ENCODE measurements at places on chromosomes 5 and 9.

- no peak for DNase-seq
Observed at GRCh38 chr5:144085381-144085780, 85.1 kb downstream of the YIPF5 start.

- no peak for DNase-seq
Observed at GRCh38 chr9:70441622-70442021, 27.2 kb upstream of the KLF9 start.

DNA sequence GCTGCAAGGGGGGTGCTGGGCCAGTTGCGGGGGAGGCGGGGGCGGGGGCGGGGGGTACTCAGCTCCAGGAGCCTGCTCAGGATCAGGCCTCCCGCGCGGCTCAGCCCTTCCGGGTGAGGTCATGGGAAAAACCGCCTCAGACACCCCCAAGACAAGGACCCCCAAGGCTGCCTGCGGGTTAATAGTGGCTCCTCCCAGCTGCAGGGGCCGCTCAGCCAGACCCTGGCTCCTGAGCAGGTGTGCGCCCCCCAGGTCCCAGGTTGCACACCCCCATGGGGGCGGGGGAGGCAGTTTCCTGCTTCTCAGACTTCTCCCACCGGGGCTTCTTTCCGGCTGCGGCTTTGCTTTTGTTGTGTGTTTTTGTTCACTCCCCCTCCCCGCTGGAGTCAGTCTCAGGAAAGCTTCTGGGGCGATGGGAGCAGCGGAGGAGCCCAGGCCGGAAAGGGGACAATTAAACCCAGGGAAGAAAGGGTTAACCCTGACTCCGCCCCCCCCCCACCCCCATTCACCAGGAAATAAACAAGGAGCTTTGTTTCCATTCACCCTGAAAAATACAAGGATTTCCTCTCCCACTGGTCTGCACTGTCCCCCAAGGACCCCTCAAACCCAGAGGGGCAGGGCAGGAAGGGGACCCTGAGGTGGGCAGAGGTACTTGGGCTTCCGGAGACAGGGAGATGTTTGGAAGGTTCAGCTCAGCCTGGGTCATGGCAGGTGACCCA lies 42.3 kb upstream of the NOTCH1 start:
- peak; percentile 56 for DNase-seq

DNA sequence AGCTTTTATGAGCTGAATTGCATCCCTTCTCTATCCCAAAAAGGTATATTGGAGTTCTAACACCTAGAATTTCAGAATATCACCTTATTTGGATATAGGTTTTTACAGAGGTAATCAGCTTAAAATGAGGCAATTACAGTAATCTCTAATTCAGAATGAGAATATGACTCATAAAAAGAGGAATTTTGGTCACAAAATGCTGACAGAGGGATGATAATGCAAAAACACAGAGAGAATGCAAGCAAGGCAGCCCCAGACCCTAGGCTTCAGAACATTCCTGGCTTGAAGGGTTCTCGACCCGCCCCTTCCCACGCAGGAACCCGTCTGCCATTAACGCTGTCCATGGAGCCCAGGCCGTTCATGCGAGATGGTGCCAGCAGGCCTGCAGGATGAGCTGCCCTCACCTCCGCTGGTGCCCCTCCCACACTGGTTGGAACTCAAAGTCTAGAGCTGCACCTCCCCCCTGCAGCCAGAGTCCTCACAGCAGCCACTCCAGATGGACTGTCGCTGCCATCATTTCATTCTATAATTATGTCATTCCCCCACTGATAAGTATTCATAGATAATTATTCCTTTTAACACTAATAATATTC lies 1173.4 kb upstream of the ACO1 start:
- DNase-seq, result no peak

DNA sequence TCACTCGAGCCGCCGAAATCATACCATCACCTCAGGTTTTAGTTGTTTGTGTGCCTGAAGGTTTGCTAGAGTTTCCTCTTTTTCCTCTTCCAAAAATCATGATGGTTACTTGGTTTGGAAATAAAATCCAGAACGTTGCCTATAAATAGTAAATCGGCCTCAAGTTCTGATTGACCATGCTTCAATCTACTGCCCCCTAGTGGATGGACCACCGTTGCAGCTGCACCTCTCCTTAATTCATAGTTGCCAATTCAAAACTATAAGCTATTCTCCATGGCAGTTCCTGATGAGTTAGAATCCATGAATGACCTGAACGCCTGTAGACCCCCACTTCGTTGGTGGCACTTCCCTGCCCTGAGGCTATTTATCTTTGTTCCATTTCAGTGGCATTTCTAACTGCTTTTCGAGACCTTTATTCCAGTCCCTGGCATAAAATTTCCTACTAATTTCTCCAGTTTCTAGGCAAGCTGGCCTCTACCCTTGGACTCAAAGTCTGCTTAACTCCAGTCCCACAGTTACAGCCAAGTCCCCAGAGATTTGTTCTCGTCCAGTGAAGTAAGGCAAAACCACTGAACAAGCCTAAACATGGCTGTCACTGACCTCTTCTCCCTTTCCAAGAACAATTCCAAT lies 422.6 kb downstream of the EFNA5 start:
- DNase-seq, result no peak

- no peak for DNase-seq
Observed at GRCh38 chr5:92552206-92553160, 1028.5 kb downstream of the NR2F1-AS1 start.

DNA sequence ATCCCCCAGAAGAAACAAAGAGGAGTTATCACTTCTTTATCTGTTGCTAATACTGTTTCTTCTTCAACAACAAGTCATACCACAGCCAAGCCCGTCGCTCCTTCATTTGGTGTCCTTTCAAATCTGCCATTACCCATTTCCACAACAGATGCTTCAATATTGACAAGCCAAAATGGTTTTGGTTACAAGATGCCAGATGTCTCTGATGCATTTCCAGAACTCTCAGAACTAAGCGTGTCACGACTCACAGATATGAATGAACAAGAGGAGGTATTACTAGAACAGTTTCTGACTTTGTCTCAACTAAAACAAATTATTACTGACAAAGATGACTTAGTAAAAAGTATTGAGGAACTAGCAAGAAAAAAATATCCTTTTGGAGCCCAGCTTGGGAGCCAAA lies 16.0 kb upstream of the HAND1 start:
- DNase-seq, result no peak

DNA sequence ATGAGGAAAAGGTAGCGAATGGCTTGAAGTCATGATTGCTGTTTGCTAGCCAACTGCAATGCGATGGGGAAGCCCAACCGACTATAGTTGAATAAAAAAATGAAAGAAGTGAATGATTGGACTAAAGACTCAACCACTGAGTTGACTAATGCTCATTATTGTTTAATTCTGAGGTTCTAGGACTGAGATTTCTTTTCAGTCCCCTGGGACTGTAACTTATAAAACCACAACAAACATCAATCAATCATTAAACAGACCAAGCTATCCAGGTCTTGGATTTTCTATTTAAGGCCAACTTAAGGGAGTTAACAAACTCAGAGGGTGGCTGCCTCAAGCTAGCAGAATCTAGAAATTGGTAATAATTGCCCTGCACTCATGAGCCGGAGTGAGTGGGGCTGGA lies 154.2 kb downstream of the DOCK2 start:
- no peak for DNase-seq

DNA sequence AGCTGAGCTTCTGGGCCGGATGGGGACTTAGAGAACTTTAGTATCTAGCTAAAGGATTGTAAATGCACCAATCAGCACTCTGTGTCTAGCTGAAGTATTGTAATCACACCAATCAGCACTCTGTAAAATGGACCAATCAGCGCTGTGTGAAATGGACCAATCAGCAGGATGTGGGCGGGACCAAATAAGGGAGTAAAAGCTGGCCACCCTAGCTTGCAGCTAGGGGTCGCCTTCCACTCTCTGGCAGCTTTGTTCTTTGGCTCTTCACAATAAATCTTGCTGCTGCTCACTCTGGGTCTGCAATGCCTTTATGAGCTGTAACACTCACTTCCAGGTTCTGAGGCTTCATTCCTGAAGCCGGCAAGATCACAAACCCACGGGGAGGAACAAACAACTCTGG lies 354.0 kb downstream of the PRR16 start:
- DNase-seq, result no peak

GRCh38 chr9:27487128-27487640 lies 36.9 kb upstream of the IFNK start:
- DNase-seq, result no peak

- peak; percentile 55 for DNase-seq
Observed at GRCh38 chr5:60649288-60649917, 50.6 kb downstream of the DEPDC1B start.

GRCh38 chr5:158942217-158942616 lies 157.5 kb downstream of the EBF1 start:
- DNase-seq, result no peak

- no peak for DNase-seq
Observed at GRCh38 chr9:92001244-92001643, 51.2 kb upstream of the ROR2 start.

- DNase-seq, result no peak
Observed at GRCh38 chr5:15691521-15691920, 191.5 kb downstream of the FBXL7 start.

DNA sequence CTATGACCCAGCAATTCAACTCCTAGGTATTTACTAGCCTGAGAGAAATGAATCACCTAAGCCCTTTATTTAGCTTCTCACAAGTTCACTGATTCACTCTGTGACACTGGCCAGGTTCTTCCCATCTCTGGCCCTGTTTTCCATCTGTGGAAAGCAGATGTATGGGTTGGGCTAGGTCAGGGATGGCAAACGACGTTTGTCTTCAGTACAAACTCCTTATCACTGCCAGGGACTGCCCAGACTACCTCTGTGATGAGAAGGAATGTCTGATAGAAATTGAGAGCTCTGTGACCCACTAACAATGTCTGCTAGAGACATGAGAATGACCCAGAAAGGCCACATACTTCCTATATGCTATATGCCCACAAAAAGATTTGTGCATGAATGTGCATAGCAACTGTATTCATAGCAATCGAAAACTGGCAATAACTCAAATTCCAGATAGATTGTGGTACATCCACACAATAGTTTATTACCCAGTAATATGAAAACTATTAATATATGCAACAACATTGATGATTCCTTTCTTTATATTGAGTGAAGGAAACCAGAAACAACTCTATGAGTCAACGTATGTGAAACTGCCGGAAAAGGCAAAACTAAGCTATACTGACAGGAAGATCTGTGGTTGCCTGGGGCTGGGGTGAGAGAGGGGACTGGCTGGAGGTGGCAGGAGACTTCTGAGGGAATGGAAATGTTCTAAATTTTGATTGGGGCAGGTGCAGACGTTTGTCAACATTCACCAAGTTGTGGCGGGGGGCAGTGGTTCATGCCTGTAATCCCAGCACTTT lies 32.0 kb upstream of the ADAM19 start:
- DNase-seq, result no peak

GRCh38 chr5:31638345-31638744 lies 586 bp upstream of the PDZD2 start:
- no peak for DNase-seq

DNA sequence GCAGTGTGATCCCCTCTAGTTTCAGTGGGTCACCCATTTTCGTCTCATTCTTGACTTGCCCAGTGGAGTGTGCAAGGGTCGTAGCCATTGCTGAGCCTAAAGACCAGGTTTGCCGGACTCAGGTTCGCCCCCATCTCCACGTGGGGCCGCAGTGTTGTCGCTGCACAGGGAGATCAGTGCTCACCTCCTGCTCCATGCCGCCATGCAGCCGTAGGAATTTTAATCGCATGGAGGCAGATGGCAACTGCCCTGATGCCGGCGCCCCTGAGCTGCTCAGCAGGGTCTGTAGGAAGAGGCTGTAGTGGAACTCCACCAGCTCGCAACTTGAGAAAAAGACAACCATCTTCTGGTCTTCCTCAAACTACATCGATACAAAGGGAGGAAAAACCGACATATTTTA lies 24.1 kb downstream of the DDX31 start:
- DNase-seq, result no peak

- no peak for DNase-seq
Observed at GRCh38 chr5:126477294-126478117, 54.3 kb downstream of the GRAMD2B start.

GRCh38 chr9:122126331-122127261 lies 33.0 kb downstream of the NDUFA8 start:
- no peak for DNase-seq

DNA sequence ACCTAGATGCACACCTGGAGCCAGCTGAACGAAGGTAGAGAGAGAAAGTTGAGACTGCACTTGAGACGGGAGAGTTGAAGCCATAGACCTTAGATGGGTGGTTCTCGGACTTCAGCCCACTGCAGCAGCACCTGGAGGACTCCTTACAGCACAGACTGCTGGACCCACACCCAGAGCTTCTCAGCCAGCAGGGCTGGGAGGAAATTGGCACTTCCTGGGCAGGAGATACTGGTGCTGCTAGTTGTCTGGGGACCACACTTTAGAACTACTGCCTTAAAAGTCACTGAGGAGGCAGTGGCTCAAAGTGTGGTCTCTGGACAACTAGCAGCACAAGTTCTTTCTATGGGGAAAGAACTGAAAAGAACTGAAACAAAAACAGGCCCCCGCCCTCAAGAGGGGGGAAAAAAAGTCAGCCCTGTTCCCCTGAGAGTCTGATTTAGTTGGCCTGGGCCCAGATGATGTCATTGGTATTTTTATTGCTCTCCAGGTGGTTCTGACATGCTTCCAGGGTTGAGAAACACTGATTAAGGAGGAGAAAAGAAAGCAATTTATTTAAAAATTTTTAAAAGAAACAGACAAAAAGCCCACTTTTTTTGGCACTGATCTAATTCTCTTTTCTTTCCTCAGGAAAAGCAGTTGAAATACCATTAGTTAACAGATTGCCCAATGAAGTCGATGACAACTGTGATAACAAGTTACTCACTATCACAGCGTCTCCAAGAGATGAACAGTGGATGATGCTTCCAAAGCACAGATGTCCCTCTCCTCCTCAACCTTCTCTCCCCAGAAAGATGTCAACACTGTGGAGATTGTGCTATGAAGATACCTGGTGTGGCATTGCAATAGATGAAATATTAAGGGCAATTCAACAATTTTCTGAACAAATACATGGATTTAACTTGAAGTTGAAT lies 73.6 kb upstream of the ADAMTS16 start:
- DNase-seq, result no peak

- no peak for DNase-seq
Observed at GRCh38 chr9:136552117-136552703, 6.4 kb upstream of the NOTCH1 start.

GRCh38 chr9:38687389-38687842 lies 32.5 kb downstream of the FAM240B start:
- no peak for DNase-seq

DNA sequence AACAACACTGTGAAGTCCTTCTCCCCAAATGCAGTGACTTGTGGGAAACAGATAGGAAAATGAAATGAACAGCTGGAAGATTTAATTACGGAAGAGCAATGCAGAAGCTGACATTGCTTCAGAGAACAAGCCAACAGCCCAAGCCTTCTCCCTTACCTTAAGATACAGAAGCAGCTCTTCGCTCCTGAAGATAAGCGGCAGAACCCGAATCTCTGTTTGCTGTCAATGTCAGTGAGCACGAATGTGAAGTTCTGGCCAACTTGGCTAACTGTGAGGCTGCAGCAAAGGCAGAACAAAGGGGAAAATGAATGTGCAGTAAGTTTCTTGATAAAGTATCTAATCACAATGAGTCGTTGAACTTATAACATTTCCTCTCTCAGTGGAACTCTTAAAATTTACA lies 172.4 kb downstream of the DENND1A start:
- no peak for DNase-seq
